Skeletal muscle cell (primary cell): ENCODE measurements at places on chromosomes 4 and X.

DNA sequence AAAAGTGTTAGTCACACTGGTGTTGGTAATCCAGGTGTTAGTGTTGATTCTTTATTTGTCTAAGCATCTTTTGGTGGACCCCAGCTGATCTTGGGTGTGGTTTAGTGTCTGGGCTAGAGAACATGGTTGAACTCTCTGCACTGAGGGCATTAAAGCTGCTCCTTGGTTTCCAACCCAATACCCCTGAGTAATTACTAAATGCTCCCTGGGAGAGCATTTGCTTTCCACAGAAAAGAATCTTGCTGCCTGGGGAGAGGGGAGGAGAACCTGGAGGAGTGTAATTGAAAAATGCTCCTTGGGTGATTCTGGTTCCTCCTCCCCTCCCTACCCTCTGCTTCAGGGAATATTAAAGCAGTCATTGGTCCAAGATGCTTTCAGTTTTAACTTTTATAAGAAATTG lies 3.1 kb downstream of the GUCY1B1 start:
- no peak for DNase-seq

DNA sequence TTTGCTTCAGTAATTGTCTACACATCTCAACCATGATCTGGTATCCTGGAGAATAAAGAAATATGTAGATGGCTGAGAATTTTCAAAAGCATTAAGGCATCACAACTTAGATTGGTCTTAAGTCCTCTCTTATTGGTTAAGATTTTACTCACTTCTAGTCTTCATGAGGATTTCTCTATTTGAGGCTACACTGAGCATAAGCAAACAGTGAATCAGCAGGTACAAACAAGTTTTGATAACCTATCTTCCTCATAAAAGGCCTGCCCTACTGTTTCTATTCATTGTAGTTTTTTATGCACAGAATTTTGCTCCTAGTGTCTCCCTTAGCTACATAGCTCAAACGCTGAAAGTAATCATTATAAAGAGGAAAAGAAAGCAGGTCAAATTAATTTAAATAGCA lies 460.7 kb upstream of the RPS6KA3 start:
- no peak for DNase-seq

GRCh38 chr4:6022607-6023288 lies 4.5 kb upstream of the C4orf50 start:
- DNase-seq = no peak

DNA sequence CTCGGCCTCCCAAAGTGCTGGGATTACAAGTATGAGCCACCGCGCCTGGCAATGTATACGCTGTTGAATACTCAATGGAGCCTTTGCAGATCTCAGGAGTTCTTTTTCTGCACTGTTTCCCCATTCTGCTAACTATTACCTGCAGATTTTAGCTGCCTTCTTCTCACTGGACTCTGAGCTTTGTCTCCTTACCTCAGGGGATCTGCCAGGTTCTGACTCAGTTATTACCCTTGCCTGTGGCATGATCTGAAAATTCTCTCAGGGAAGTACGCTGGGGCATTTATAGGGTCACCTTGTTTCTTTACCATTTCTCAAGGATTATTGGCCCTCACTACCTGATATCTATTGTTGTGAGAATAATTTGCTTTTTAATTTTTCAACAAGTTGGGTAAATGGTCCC lies 56.6 kb upstream of the MAGED1 start:
- DNase-seq = no peak

- no peak for DNase-seq
Observed at GRCh38 chr4:113537628-113538027, 223.9 kb downstream of the CAMK2D start.
